ENCODE measurements at places on chromosomes 6 and 20.

GRCh38 chr20:1900321-1900801, 5.2 kb downstream of the SIRPA start:
- DNase-seq = peak; percentile 32

GRCh38 chr6:75379536-75379935, 94.9 kb upstream of the TMEM30A start:
- no peak for DNase-seq

DNA sequence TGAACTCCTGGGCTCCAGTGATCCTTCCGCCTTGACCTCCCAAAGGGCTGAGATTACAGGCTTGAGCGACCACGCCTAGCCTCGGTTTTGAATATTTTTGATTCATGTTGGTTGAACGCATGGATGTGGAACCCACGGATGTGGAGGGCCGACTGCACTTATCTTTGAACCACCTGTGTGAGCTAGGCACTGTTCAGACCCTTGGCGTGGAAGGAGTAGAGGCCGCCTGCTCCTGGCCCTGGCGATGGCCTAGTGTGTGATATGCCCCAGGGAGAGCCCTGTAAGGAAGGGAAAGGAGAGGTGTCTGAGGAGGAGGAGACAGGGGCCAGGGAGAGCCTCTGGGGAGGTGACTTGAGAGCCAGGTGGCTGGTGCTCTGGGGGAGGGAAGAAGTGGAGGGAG, 64.3 kb downstream of the BCAS4 start:
- no peak for DNase-seq

GRCh38 chr20:43979576-43980105, 65.0 kb downstream of the TOX2 start:
- DNase-seq = no peak

GRCh38 chr6:46816626-46817025, 23.4 kb downstream of the MEP1A start:
- DNase-seq = no peak

All from D721Med (cell line).